Karpas-422 (cell line): ENCODE measurements at places on chromosomes 6 and 20.

GRCh38 chr20:33693289-33693688, 7.1 kb upstream of the E2F1 start:
- no peak for DNase-seq
- peaks cover 8% of the 10 kb centered on the region for H3K4me1 ChIP-seq
- no peak overlapping the region for H3K27ac ChIP-seq
- no peaks in the 10 kb centered on the region for H3K36me3 ChIP-seq

- no peaks in the 10 kb centered on the region for H3K27me3 ChIP-seq
- DNase-seq = no peak
- no peak overlapping the region for H3K27ac ChIP-seq
- peaks cover 48% of the 10 kb centered on the region for H3K36me3 ChIP-seq
Measured at GRCh38 chr6:98944168-98944567, 3.6 kb downstream of the FBXL4 start.

GRCh38 chr20:38270869-38271605, 10.5 kb upstream of the KIAA1755 start:
- no peaks in the 10 kb centered on the region for H3K4me1 ChIP-seq
- no peaks in the 10 kb centered on the region for H3K36me3 ChIP-seq
- no peaks in the 10 kb centered on the region for H3K27me3 ChIP-seq
- no peak for DNase-seq
- no peak overlapping the region for H3K4me3 ChIP-seq
- H3K27ac ChIP-seq = no peak overlapping the region

DNA sequence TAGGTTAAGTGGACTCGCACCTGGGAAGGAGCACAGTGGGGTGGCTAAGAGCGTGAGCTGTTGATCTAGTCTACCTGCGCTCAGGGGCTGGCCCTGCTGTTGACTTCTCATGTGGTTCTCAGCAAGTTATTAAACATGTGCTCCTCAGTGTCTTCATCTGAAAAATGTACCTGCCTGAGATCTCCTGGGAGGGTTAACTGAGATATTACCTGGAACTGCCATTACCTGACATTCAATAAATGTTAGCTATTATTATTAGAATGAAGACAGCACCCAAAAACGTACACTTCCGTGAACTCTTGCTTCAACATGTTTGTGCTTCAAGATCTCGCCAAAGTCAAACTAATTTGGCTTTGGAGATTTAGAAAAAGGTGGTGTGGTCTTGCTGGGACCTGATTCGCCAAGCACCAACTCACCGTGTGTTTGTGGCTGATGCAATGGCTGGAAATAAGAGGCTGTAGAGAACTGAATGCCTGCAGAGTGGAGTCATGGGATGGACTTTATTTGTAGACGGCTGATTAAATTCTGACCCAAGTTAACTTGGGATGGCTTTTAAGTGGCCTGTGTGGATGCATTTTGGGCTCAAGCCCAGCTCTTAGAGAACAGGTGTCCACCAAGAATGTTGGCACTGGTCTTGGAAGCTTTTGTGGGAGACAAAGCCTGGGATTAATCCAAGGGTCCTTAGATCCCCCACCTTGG, 692.9 kb downstream of the QKI start:
- no peaks in the 10 kb centered on the region for H3K27me3 ChIP-seq
- H3K36me3 ChIP-seq = no peaks in the 10 kb centered on the region
- no peak for DNase-seq
- H3K4me1 ChIP-seq = no peaks in the 10 kb centered on the region
- no peak overlapping the region for H3K4me3 ChIP-seq

- no peaks in the 10 kb centered on the region for H3K4me1 ChIP-seq
- H3K36me3 ChIP-seq = no peaks in the 10 kb centered on the region
- H3K27me3 ChIP-seq = no peaks in the 10 kb centered on the region
- H3K4me3 ChIP-seq = no peak overlapping the region
- no peak for DNase-seq
Measured at GRCh38 chr6:73832313-73832712, 136.3 kb downstream of the CD109 start.

DNA sequence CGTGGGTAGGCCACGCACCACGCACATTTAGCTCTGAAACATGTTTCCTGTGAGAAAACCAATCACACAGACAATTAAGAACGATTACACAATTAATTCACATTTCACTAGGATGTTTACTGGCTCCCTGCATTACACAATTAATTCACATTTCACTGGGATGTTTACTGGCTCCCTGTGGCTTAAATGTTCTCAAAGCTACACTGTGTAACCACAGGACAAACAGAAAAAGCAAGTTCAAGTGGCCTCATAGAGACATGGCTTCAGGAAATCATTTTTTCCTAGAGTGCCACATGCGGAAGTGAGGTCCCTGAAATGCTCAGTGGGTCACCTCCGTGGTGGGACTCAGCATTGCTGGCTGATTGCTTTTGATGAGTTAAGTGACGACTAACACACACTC, 61.7 kb upstream of the XRN2 start:
- H3K4me1 ChIP-seq = no peaks in the 10 kb centered on the region
- H3K36me3 ChIP-seq = no peaks in the 10 kb centered on the region

- no peak overlapping the region for H3K4me3 ChIP-seq
- no peaks in the 10 kb centered on the region for H3K27me3 ChIP-seq
- H3K4me1 ChIP-seq = peaks cover 4% of the 10 kb centered on the region; the same call in 1 of the 2 replicates
Measured at GRCh38 chr20:51139891-51140290, 117.0 kb upstream of the KCNG1 start.
